ENCODE measurements at places on chromosomes 16 and 17.

GRCh38 chr17:15409721-15410250 lies 57.6 kb downstream of the CDRT4 start:
- DNase-seq = no peak

DNA sequence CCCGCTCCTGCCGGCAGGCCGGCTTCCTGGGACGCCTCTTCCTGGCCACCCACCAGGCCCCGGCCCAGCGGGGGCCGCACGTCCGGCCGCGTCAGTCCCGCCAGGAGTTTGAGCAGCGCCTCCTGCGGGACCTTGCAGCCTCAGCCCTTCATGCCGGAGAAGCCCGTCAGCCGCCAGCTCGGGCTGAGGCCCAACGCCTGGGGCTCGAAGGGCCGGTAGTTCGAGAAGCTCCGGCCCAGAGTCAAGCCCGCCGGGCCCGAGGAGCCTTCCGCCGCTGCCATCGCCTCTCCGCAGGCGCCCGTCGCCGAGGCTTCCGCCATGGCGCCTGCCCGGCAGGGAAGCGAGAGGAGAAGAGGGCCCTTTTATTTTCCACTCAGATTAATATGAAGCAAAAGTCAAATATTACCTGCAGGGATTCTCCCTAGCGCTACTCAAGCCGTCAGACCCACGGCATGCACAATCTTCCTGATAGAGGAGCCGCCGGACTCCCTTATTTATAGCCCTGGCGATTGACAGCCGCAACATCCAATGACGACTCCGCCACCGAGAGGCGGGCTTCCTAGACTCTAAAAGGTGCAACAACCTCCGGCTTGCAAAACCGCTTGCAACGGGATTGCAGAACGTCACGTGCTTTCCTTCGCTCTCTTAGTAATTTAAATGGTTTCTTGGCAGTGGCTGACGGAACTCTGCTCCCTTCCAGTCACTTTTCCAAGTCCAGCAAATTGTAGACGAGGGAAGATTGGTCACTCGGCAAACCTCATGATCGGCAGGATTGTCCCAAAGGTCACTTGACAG lies at the start of gene SEPHS2:
SEPHS2 (minus strand) TSS at position 467 of the 795 bp plus-strand sequence; CDS start at position 320, 147 bp downstream.
- DNase-seq = peak; percentile 93

DNA sequence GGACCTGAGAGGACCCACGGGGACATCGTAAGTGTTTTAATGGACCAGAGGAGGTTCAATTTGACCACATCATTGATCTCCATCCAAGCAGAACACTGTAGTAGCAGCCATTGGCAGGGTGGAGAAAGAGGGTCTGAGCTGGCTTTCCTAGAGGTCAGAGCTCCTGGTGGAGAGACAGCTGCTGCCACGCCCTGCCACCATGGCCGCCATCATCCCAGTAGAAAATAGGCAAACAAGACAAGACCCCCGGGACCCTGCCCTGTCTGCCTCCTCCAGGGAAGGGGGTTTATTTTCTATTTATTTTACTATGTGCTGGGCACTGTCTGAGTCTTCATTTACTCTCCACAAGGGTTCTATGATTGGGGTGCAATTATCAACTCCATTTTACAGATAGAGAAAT lies 11.4 kb upstream of the ITGA3 start:
- no peak for DNase-seq

DNA sequence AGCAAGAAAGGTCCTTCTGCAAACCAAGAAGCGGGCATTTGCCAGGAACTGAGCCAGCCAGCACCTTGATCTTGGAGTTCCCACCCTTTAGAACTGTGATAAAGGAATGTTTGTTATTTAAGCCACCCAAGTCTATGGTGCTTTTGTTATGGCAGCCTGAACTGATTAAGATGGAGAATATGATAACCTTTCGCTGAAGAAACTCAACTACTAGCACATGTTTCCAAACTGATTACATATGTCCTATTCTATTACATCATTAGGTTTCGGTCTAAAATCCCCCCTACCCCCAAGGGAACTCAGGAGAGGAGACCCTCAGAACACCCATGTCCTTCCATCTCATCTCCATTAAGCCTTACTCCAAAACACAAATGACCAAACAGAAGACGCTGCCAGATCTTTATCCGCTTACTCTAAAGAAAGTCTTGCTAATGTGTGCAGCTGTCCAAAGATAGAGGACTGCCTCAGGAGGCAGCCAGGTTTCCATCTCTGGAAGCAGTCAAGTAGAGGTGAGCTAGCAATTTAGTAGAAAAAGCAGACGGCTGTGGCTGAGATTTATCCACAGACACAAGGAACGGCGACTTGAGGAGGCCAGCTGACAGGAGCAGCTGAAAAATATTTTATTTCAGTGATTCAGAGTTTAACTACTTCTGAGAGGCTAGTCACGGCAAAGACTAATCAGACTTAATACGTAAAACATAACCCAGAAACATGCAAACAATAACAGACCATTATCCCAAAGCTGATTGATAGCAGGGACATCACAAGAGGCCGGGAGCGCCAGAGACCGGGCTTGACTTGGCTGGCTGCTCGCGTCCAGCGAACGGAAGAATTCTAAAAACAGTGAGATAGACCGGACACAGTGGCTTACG lies 611.4 kb upstream of the CDH5 start:
- DNase-seq = no peak

GRCh38 chr17:77888242-77889134 lies 70.0 kb upstream of the TNRC6C start:
- no peak for DNase-seq
